Activated CD4-positive, alpha-beta T cell treated with anti-CD3 and anti-CD28 coated beads, Interleukin-2, amount 10 ng/mL, durations not matched to agents 24 days and 14 days (primary cell): ENCODE measurements at places on chromosomes 6 and 20. TPM values are rescaled to one million over a fixed set of nuclear protein-coding genes. Genes with fewer than 3 reads are reported as not detected.

GRCh38 chr20:44003609-44004008 is 89.0 kb downstream of the TOX2 start:
- H3K4me1 ChIP-seq = peaks cover 13% of the 10 kb centered on the region
- H3K4me3 ChIP-seq = no peak overlapping the region
- peaks cover 7% of the 10 kb centered on the region for H3K36me3 ChIP-seq
- peaks cover 29% of the 10 kb centered on the region for H3K27me3 ChIP-seq
- H3K27ac ChIP-seq = no peak overlapping the region

LHFPL5 gene
- not detected in 2 replicates for total RNA-seq

- no peaks in the 10 kb centered on the region for H3K27me3 ChIP-seq
- no peaks in the 10 kb centered on the region for H3K36me3 ChIP-seq
- H3K4me3 ChIP-seq = no peak overlapping the region
- DNase-seq = no peak
- H3K4me1 ChIP-seq = no peaks in the 10 kb centered on the region
Measured at GRCh38 chr6:19812512-19813119, 24.6 kb upstream of the ID4 start.

NUDT3 gene
- 21.2 and 21.8 TPM in 2 replicates for total RNA-seq

GRCh38 chr6:166382500-166382932 is 224 bp downstream of the MPC1 start:
- peaks cover 2% of the 10 kb centered on the region for H3K27me3 ChIP-seq
- peak overlapping the region; percentile 88 for H3K4me3 ChIP-seq
- peak overlapping the region; percentile 59 for H3K27ac ChIP-seq
- peaks cover 13% of the 10 kb centered on the region for H3K4me1 ChIP-seq
- no peak for DNase-seq
- no peaks in the 10 kb centered on the region for H3K36me3 ChIP-seq

GRCh38 chr20:15613530-15613929 is 959.7 kb downstream of the KIF16B start:
- H3K36me3 ChIP-seq = no peaks in the 10 kb centered on the region
- no peak overlapping the region for H3K27ac ChIP-seq

DNA sequence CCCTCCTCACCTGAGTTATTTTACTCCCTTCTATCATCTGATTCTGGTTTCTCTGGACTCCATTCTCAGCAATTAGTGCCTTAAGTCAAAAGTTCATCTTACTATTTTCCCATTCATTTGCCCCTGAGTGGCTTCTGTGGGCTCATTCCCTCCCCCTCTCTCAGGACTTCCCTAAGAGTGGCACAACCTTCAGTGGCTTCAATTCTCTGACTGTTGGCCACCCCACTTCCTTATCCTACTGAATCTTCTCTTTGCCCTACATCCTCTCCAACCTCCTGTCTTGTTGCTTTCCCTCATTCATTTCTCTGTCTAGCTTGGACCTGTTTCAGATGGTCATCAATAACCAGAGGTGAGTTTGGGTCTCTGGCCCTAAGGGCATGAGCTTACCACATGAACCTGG is 61.1 kb upstream of the GLP1R start:
- DNase-seq = no peak
- H3K36me3 ChIP-seq = no peaks in the 10 kb centered on the region
- H3K27ac ChIP-seq = no peak overlapping the region
- H3K4me3 ChIP-seq = no peak overlapping the region
- H3K27me3 ChIP-seq = peaks cover 11% of the 10 kb centered on the region
